ENCODE measurements at places on chromosomes 2 and 18.

DNA sequence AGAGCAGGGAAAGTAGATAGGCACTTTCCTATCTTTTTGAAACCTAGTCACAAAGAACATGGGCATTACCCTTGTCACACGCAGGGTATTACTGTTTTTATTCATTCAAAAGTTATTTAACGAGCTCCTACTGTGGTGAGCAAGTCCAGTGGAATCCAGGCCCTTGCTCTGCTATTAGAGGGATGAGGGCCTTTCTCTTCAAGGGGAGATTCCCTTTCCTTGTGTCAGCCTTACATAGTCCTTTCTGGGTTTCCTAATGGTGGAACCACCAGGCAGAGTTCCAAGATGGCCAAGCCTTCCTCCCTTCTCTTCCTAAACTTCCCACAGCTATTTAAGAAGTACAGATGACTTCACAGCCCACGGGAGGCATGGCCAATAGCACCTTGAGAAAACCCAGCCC, 64.6 kb downstream of the SPTBN1 start:
- DNase-seq, result no peak

DNA sequence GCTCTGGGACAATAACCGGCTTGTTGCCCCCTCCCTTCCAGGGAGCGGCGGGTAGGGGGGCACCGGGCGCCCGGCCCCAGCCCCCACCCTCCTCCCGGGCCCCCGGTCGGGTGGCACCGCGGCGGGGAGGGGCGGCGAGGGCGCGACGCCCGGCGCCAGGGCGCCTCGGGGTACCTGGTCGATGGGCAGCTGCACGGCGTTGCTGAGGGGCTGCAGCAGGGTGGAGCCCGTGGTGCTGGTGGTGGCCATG, 193 bp downstream of the MBOAT2 start:
- no peak for DNase-seq

GRCh38 chr18:43420950-43421349, 143.7 kb upstream of the SYT4 start:
- no peak for DNase-seq

DNA sequence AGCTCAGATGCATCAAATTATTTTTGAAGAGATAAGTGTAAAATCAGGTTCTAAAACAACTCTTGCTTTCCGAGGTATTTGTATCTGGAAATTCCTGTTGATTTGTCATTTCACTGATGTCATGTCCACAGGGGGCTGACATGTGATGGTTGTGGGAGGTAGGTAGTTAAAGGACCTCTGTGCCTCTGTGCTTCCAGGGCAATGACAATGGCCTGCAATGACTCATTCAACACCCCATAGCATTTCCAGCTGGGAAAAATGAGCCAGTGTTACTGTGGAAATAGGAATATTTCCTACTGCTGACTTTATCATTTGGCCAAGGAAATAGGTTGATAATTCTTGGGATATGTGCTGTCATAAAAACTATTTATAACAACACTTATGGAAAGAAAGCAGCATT, 86.2 kb upstream of the CCDC195 start:
- no peak for DNase-seq

GRCh38 chr18:12049978-12050811, 43.4 kb upstream of the ANKRD62 start:
- no peak for DNase-seq

GRCh38 chr2:98504381-98505109, 59.9 kb downstream of the INPP4A start:
- no peak for DNase-seq

DNA sequence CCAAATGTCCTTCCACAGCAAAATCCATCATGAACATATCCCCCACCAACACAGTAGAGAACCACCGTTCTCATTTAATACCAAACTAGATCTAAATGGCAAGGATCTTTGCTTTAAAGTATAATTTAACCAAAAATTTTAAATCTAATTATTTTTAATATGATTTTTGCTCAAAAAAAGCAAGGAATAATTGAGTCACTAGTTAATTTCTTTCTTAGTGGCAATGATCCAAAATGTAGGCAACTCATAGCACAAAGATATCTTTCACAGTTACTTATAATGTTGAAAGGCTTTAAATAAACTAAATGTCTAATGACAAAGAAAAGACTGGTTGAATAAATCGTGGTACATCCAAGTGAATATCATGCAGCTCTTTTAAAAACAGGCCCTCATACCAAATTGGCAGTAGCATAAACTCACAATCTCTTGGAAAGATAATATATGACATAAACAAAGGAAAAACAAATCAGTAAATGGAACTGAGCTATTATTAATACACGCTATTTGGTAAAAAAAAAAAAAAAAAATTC, 20.3 kb downstream of the PTPN2 start:
- DNase-seq, result no peak

GRCh38 chr2:127153691-127154158, 46.8 kb upstream of the BIN1 start:
- no peak for DNase-seq

DNA sequence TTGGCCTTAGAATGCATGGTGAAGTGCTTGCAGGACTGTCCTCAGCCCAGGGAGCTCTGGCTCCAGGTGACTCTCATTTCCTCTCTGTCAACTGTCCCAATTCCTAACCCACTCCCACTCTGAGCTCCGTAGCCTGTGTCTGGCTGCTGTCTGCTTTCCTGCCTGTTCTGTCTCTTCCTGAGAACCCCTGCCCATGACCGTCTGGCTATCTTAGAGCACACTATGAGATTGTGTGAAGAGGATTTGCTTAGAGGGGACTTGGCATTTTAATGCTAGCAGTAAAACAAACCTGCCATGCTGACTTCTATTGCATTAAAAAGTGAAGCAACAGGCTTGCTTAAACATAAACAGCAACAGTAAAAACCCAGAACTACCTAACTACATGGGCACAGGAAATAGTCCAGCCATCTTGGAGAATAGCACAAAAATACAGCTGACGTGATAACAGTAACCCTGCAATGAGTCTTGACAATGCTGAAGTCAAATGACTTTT, 234.7 kb downstream of the PRKCE start:
- no peak for DNase-seq

- DNase-seq, result no peak
These were observed 22.2 kb downstream of the SP3 start for GRCh38 chr2:173942861-173943523.

GRCh38 chr18:22166069-22166950, 3.1 kb upstream of the GATA6 start:
- DNase-seq, result no peak

DNA sequence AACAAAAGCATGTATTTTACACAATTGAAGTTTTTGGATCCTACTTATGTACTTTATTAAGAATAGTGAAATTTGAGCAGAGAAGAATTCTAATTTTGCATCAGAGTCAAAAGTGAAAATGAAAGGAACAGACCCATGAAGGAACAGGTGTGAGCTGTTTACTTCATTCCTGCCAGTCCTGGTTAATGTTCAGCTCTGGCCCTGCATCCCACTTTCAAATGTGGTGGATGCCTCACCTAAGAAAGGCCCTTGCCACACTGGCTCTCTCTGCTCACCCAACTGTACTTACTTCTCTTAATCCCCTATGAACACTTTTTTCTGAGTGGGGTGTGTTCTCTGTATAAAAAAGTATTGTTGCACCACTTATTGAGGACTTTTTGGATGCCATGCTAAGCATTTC, 22.2 kb downstream of the FAM110C start:
- DNase-seq, result no peak

All from CD4-positive, CD25-positive, alpha-beta regulatory T cell (primary cell).